ENCODE measurements at places on chromosomes 16 and 17. TPM values are rescaled to one million over a fixed set of nuclear protein-coding genes. Genes with fewer than 3 reads are reported as not detected.

GRCh38 chr17:41512546-41513167, 6.0 kb downstream of the KRT15 start:
- DNase-seq: no peak
- no peaks in the 10 kb centered on the region for H3K27me3 ChIP-seq
- no peak overlapping the region for H3K27ac ChIP-seq
- peaks cover 2% of the 10 kb centered on the region for H3K4me1 ChIP-seq
- H3K4me3 ChIP-seq: no peak overlapping the region

GRCh38 chr17:19958023-19958422, 19.6 kb downstream of the AKAP10 start:
- H3K4me3 ChIP-seq: no peak overlapping the region
- no peak for DNase-seq
- no peaks in the 10 kb centered on the region for H3K27me3 ChIP-seq

DNA sequence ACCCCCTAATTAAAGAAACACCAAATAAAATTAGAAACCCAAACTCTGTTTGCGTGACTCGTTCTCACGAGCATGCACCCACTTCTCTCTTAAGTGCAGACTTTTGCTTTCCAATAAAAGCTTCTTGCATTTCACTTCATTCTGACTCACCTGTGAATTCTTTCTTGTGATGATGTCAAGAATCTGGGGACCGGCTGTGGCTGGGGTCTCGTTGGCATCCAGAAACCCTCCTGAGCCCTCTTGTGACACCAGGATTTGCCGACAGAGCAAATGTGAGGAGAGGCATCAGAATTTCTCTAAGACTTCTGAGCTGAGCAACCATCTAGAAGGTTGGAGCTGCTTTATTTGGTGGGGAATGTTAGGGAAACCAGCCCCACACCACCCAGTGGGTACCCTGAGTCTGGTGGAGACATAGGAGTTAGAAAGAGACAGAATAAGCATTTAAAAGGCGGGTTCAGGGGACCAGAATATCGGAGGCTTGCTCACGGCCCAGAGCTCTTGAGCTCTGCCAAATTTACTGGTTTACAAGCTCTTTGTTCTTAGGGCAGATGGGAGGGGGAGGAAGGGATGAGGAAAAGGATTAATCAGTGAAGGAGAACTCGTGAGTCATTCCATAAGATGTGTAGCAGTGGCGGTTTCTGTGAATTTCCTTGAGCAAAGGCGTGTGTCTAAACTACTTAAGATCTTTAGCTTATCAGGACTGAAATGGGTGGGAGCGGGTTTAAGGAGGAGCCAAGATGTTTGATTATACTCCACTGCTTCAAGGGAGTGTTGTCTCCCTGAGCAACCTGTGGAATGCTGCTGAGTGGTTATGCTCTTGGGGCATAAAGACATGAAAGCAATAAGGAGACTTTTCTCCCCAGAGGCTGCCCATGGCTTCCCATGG, 24.2 kb upstream of the TMC5 start:
- H3K4me1 ChIP-seq: peaks cover 12% of the 10 kb centered on the region
- no peaks in the 10 kb centered on the region for H3K27me3 ChIP-seq
- H3K36me3 ChIP-seq: no peaks in the 10 kb centered on the region
- H3K4me3 ChIP-seq: no peak overlapping the region

Gene HASPIN
- 1.0 TPM for total RNA-seq

Gene PMFBP1
- 5.2 TPM for total RNA-seq
